ENCODE measurements at places on chromosomes 11 and 22.

DNA sequence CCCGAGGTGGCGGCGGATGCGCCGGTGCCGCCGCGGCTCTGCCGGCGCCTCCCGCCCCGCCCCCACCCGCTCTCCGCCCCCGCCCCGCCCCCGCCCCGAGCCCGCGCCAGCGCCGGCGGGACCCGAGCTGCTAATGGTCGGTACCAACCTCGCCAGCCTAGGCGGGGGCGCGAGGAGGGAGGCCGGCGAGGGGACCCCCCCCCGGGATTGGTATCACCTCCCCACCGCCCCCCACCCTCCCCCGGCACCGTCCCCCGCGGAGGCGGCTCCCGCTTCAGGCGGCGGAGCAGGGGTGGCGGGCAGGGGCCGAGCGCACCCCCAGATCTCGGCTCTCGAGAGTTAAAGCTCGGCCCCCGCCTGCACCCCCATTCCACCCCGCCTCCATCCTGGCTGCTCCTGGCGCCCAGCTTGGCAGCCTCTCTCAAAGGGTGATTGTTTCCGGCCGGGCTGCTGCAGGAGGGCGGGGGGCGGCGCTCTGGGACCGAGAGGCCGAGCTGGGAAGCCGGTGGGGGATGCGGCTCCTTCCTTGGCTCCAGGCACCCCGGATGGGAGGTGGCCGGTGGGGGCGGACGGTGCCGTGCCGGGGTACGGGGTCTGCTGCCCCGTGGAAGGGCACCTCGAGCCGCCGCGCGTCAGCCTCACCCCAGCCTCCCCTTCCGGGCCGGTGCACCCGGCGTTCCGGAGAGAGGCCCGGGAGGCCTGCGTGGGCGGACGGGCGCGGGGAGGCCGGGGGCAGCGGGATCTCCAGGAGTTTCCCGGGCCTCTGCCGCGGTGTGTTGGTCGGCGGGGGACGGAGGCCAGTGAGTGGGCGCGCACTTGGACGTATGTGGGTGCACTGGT lies at the start of gene B3GAT1:
B3GAT1 (minus strand) TSS at position 40 of the 840 bp plus-strand sequence. CDS start 24,583 bp downstream, outside the sequence.
- no peak for DNase-seq

- DNase-seq: no peak
These were observed 61.9 kb downstream of the EHF start for GRCh38 chr11:34682825-34683224.

DNA sequence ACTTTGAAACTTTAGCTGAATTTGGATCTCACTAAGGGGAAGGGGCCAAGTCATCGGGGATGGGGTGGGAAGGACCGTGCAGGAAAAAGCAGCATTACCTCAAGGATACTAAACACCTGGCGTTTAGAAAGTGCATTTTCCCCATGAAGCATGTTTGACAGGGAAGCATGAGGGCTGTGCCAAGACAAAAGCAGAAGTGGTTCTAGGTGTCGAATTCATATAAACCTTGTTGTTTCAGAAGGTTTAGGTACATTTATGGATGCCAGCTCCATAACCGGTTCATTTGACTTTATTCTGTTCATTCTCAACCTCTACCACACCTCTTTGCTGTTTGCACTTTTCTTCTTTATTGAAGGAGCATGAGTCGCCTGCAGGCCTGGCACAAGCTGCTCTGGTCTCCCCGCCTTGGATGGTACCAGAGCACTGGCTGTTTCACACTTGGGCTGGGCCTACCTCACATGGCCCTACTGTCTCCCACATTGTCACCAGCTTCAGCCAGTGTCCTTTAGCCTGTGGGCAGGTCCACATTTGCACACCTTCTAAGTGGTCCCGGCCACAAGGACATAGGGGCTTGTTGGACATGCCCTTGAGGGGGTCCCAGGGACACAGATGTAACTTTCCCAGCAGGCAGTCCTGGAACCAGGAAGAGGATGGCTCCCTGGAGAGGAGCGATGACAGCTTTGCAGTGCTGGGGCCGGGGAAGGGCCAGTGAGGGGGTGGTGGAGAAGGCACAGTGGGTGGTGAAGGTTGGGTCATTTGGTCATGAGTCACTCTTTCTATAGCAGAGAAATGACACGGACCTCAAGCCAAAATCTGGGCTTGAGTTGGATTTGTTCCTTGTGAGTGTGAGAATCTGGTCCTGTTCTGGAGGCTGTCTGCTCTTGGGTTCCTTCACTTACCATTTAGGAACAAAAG lies 3.2 kb upstream of the ST14 start:
- DNase-seq: no peak

- no peak for DNase-seq
These were observed 59.8 kb downstream of the LUZP2 start for GRCh38 chr11:24556693-24557092.

GRCh38 chr11:116665523-116665922 lies 107.3 kb downstream of the BUD13 start:
- no peak for DNase-seq

Data from stimulated activated CD8-positive, alpha-beta memory T cell treated with anti-CD3 and anti-CD28 coated beads, Interleukin-15, amount 100 ng/mL, for 24 hours (primary cell).